Tracheal epithelial cell (primary cell): ENCODE measurements at places on chromosomes 4 and X. TPM values are rescaled to one million over a fixed set of nuclear protein-coding genes. Genes with fewer than 3 reads are reported as not detected.

ARR3 gene
- not detected in 2 replicates for total RNA-seq

TRO gene
- 2.4 TPM in 1 of 2 replicates, not detected in the other for total RNA-seq

DMRTC1B gene
- total RNA-seq = not detected in 2 replicates

CPE gene
- 36.4 and 65.2 TPM in 2 replicates for total RNA-seq

GAB3 gene
- 0.24 and 0.43 TPM in 2 replicates for total RNA-seq

CXCL9 gene
- total RNA-seq = not detected in 2 replicates

XK gene
- total RNA-seq = 0.72 and 0.85 TPM in 2 replicates

CNKSR2 gene
- 0.24 and 0.43 TPM in 2 replicates for total RNA-seq

CT45A2 gene
- not detected in 2 replicates for total RNA-seq

DGAT2L6 gene
- not detected in 2 replicates for total RNA-seq

CXCL11 gene
- total RNA-seq = 2.2 TPM in 1 of 2 replicates, not detected in the other

OPRPN gene
- not detected in 2 replicates for total RNA-seq

F8A2 gene
- total RNA-seq = 0.96 TPM in 1 of 2 replicates, not detected in the other

KCTD8 gene
- total RNA-seq = not detected in 2 replicates

CENPVL1 gene
- total RNA-seq = not detected in 2 replicates

LETM1 gene
- 91.2 and 128 TPM in 2 replicates for total RNA-seq

ZCCHC12 gene
- not detected in 2 replicates for total RNA-seq

CMC4 gene
- 11.1 and 15.8 TPM in 2 replicates for total RNA-seq

ODAPH gene
- 0.96 TPM in 1 of 2 replicates, not detected in the other for total RNA-seq

PCSK1N gene
- 0.21 and 2.9 TPM in 2 replicates for total RNA-seq

PCDH19 gene
- under 0.01 TPM in 1 of 2 replicates, not detected in the other for total RNA-seq

UGT2B28 gene
- total RNA-seq = not detected in 2 replicates

TMEM271 gene
- total RNA-seq = not detected in 2 replicates

STIM2 gene
- total RNA-seq = 7.5 and 13.9 TPM in 2 replicates

DRD5 gene
- 0.21 TPM in 1 of 2 replicates, not detected in the other for total RNA-seq

MUC7 gene
- not detected in 2 replicates for total RNA-seq

COL25A1 gene
- total RNA-seq = under 0.01 and 0.24 TPM in 2 replicates

PPARGC1A gene
- total RNA-seq = 0.64 and 2.4 TPM in 2 replicates

PTPN13 gene
- total RNA-seq = 64.1 and 72.9 TPM in 2 replicates

SLC34A2 gene
- 0.21 and 3.6 TPM in 2 replicates for total RNA-seq

SERPINA7 gene
- not detected in 2 replicates for total RNA-seq

ASMT gene
- total RNA-seq = 1.7 TPM in 1 of 2 replicates, not detected in the other

EDA2R gene
- total RNA-seq = 1.5 and 2.9 TPM in 2 replicates

GAGE12E gene
- total RNA-seq = not detected in 2 replicates

AKAP4 gene
- not detected in 2 replicates for total RNA-seq

PLAC1 gene
- 1.3 and 2.4 TPM in 2 replicates for total RNA-seq

MMRN1 gene
- 1.5 and 2.2 TPM in 2 replicates for total RNA-seq

NAA10 gene
- 61.4 and 74.2 TPM in 2 replicates for total RNA-seq

ATP8A1 gene
- total RNA-seq = 0.43 and 1.2 TPM in 2 replicates

DMP1 gene
- total RNA-seq = not detected in 2 replicates

KCNIP4 gene
- total RNA-seq = 0.48 and 1.1 TPM in 2 replicates

LGI2 gene
- under 0.01 TPM in 1 of 2 replicates, not detected in the other for total RNA-seq

TLR1 gene
- 3.6 TPM in 1 of 2 replicates, not detected in the other for total RNA-seq

VEGFC gene
- 9.8 and 12.0 TPM in 2 replicates for total RNA-seq

PRR32 gene
- not detected in 2 replicates for total RNA-seq

NXF2B gene
- total RNA-seq = not detected in 2 replicates

CCNB3 gene
- under 0.01 TPM in 1 of 2 replicates, not detected in the other for total RNA-seq

HSFX3 gene
- total RNA-seq = not detected in 2 replicates

SLC25A31 gene
- under 0.01 TPM in 1 of 2 replicates, not detected in the other for total RNA-seq

CXCL10 gene
- total RNA-seq = 0.64 and 13.0 TPM in 2 replicates

SHROOM2 gene
- 4.6 and 6.0 TPM in 2 replicates for total RNA-seq
